ENCODE measurements at places on chromosomes 2 and 18.

DNA sequence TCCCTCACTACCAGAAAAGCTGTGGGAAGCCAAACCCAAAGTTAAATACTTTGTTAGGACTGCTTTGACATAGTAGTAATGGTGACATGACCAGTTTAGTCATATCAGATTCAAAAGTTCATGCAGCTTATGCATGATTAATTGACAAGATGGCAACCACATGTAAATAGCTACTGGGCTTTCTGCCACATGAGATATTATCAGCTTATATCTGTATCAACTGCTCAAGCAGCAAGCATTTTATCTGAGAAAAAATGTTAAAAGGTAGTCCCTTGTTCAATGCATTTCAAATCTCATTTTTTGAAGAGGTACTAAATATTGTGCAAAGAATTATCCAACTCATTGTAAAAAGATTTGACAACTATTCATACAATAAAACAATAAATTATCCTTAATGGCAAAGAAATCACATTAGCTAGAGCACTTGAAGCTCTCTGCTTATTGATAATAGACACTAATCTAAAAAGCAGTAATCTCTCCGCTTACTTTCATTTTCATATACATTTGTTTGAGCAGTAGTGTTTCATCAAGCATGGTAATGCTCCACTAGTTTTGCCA, 993.6 kb upstream of the NXPH2 start:
- no peak for DNase-seq

- DNase-seq: no peak
Measured at GRCh38 chr2:15195813-15196212, 365.3 kb downstream of the NBAS start.

GRCh38 chr2:177165061-177165583, 47.5 kb upstream of the HNRNPA3 start:
- peak; percentile 20 for DNase-seq

- DNase-seq: no peak
Measured at GRCh38 chr18:55106466-55106865, 147.2 kb upstream of the CCDC68 start.

DNA sequence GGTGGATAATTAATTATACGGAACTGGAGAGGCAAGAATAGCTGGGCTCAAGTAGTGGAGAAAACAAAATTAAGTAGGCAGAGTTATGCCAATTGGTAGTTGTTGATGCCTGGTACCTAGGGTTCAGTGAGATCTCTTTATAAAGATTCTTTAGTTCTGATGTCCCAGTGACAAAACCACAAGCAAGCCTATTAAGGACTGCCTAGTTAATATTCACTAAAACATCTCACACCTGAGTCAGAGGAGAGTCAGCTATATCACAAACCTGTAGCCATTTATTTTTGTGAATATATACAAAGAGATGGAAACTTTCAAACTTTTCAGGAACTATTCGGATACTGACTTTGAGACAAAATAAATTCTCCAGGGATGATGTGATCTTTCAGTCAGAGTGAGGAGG, 213.9 kb upstream of the CYP26B1 start:
- no peak for DNase-seq

- DNase-seq: no peak
Measured at GRCh38 chr2:233111427-233111826, 51.3 kb downstream of the INPP5D start.

DNA sequence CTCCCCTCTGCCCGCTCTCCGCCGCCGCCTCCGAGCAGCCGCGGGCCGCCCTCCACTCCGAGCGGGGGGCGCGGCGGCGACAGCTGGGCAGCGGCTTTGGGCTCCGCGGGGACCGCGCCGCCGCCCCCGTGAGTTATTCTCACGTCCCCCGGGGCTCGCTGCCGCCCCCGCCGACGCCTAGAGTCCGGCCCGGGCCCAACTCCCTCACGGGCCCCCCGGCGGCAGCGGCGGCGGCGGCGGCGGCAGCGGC, 645 bp downstream of the MIB1 start:
- DNase-seq: no peak

DNA sequence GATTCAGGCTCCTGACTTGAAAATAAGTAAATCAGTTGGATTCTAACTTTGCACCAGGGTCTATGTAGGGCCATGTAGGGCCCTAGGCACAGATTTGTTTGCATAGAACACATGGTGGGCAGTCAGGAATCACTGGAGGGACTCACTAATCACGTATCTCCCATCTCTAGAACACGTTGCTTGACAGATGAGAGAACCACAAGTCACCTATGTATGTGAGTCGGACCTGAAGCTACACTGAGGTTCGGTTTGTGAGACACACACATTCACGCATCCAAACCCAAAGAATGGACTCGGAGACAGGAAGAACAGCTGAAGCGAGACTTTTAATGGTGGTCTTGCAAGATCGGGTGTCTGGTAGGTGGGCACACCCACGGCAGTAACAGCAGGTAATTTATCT, 157.0 kb downstream of the ZNF516 start:
- no peak for DNase-seq

- no peak for DNase-seq
Measured at GRCh38 chr2:964562-964961, 13.9 kb downstream of the SNTG2 start.

DNA sequence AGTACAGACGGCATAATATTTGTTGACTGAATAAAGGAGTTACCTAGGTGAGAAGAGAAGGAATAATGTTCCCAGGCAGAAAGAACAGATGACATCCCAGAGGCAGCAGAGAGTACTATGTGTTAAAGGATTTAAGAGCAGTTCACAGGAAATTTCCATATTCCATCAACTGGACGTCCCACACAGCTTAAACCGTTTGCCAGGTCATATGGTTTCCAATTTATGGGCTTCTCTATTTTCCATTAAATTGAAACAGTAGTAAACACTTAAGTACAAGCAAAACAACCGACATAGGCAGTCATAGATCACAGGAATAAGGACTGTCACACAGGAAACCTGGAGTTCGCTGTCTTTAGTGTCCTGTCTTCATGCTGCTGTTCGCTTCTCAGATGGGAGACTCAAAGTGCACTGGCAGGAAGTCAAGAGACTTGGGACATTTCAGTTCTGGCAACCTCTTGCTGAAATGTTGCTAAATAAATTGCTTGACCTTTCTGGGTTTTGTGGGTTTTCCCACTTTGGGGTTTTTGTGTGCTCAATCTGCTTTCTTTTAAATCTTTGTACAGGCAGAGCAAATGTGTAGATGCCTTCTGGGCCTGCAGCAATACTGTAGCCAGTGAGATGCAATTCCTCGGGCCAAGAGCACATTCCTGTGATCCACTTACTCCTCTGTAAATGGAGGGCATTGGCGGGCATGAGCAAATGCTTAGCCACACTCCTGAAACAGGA, 5.8 kb upstream of the PIEZO2 start:
- DNase-seq: no peak

- DNase-seq: no peak
Measured at GRCh38 chr2:20574930-20575329, 76.0 kb downstream of the HS1BP3 start.

GRCh38 chr18:59779979-59780378, 82.8 kb upstream of the CCBE1 start:
- DNase-seq: no peak

DNA sequence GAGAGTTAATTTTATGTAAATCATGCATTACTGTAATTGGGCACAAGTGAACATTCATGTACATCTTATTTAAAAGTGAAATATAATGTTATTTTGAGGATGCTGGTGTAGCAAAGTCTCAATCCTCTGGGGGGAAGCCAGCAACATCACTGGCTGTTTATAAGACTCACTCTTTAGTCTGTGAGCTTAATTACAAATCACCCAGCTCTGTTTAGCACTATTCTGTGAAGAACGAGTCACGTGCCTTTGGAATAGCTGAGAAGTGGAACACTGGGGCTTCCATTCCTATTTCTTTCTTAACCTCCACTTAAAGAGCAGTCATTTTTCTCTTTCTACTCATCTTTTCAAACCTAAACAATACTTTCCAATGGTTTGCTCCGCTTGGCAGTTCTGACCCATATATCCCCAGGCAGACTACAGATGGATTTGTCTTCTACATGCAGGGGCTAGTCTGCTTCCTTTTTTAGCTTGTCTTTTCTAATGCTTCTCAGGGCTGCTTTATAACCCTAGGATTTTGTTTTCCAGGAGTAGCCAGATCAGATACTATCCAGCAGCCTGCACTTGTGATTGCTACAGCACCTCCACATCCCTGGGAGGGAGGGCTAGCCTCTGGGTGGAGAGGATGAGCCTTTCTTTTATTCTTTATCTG, 95.3 kb upstream of the CAVIN2 start:
- DNase-seq: no peak

DNA sequence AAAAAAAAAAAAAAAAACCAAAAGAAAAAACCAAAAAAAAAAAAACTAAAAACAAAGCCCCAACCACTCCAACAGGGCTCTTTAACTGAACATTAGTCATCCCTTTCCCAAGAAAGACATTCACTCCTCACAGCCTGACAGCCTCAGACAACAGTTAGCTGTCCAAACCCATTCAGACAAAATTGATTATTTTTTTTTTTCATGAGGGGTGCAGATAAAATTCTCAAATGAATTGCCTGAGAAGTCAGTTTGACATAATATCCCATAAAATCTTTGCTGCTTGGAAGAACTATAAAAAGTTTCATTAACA, 206.1 kb upstream of the REV1 start:
- DNase-seq: no peak

DNA sequence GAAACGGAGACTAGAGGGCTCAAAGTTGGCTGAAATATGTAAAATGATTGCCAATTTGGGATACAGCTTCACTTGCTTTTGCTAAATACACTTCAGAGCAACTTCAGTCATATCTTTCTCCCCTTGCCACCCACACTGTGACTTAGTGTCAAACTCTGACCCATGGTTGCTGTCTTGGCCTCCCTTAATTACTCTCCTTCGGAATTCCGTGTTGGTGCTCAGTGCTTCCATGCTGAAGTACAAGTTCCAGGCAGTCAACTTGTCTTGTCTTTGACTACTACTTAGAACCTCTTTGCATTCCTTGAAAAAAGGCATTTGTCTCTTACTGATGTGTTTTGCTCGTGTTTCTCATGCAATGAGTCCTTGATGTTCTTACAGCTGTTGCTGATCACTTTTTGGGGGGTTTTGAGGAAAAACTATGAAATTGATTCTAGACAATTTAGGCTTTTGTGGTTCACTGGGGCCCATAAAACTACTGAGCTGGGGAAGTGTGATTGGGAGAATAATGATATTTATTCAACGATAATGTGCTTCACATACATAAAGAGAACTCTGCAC, 146.0 kb downstream of the UBE2E3 start:
- DNase-seq: no peak

DNA sequence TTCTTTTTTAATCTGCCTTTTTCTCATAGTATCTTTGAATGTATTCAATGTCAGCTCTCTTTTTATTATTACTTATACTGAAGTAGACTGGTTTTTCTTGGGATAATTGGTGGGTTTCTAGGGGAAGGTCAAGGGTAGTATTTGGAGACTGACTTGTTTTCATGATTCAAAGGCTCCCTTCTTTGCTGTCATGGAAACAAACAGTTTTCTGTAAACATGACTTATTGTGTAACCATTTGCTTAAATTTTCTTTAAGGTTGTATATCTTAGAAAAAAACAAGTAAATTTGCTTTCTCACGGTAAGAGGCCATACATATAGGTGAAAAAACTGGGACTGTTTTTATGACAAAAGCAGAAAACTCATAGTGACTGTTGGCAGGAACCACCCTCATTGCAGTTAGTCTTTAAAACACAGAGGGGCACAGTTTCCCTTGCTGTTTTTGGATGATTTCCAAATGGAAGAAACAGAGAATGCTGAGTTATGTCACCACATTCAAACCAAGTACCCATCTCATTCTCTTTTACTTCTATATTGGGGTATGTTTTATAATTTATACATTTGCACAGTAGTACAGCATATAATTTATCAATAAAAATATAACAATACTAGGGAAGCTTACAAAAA, 5.8 kb upstream of the RDH14 start:
- DNase-seq: no peak

- DNase-seq: no peak
Measured at GRCh38 chr2:12737297-12737696, 20.6 kb downstream of the TRIB2 start.

DNA sequence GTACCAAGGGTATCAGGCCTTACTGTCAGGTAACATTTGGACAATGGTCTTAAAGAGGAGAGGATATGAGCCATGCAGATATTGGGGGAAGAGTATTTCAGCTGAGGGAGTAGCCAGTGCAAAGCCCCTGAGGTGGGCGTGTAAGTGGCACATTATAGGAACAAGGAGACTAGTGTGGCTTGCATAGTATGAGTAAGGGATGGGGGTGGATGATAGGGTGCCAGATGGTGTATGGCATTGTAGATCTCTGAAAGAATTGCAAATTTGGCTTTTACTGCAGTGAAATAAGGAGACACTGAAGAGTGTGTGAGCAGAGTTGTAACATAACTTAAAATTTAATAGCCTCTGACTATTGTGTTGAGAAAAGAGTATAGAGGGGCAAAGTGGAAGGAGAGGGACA, 244.0 kb downstream of the PDE11A start:
- DNase-seq: no peak

- DNase-seq: no peak
Measured at GRCh38 chr2:40741532-40741931, 289.6 kb upstream of the SLC8A1 start.

DNA sequence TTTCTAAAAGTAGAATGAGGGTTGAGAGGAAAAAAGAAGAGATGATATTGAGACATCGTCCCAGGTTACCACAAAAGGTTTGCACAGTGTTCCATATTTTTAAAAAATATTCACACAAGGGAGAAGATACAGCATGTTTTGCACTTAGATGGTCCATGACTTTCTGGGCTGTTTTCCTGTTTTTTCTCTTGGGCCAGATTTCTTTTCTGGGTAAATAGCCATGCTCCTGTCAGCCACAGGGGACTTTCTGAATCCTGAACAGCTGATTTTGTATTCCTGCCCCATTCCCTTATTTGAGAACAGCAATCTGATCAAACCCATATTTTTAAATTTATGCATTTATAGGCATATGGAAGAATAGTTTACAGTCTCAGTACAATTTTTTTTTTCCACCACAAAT, 185.9 kb upstream of the NRP2 start:
- DNase-seq: no peak

GRCh38 chr2:204152616-204153015, 216.1 kb downstream of the ICOS start:
- no peak for DNase-seq

DNA sequence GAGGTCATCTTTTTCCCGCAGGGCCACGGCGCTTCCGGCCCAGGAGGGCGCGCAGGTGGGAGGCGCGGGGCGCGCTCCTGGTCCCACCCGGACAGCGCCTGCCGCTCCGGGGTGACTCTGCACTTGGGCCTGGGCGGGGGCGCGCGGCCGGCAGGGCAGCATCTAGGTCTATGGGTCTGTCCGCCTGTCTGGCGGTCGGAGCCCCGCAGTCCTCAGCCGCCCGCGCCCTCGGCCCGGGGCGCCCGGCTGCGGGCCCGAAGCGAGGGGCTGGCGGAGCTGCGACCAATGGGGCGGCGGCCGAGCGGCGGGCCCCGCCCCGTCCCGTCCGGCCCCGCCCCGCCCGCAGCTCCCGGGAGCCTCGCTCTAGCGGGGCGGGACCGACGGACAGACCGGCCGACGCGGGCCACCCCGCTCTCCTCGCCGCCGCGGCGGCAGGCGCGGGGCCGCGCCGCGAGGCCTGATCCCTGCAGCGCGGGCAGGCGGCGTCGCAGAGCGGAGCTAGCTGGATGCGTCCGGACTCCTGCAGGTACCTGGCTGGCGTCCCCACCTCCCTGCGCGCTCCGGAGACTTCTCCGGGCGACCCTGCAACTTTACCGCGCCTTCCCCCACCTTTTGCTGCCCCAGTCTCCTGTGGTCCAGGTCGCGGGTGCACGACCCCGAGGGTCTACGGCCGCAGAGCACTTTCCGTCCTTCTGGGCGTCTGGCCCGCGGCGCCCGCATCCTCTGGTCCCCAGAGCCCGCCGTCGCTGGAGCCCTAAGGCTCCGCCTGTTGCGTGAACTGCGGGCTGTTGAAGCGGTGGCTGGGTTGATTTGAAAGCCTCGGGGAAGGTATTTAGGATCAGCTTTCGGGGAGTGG, at the start of gene KCNS3:
TSS of gene KCNS3 (plus strand) at position 387 of the 856 bp plus-strand sequence. CDS start 52,342 bp downstream, outside the sequence.
- no peak for DNase-seq

Data from GM04504 (cell line).